ENCODE measurements at places on chromosomes 3 and 15. TPM values are rescaled to one million over a fixed set of nuclear protein-coding genes. Genes with fewer than 3 reads are reported as not detected.

Gene RLBP1
- total RNA-seq, result not detected

Gene GPR27
- 6.7 TPM for total RNA-seq

Gene PLA2G4F
- total RNA-seq, result 0.60 TPM

DNA sequence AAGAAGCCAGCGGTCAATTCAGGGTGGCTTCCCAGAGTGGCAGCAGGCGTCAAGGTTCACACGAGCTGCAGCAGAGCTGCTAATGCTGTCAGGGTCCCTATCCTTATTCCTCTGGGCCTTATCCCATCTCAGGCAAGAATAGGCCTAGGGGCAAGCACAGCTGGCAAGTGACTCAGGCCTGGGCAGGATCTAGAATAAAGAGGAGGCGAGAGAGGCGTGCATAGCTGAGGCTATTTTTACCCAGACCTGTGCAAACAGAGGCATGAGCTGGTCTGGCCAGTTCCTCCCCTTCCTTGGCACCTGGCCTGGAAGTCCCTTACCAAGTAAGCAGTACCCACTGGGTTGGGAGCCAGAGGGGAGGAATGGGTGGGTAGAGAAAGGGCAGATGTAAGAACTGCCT lies 12.2 kb upstream of the VIPR1 start:
- peaks cover 13% of the 10 kb centered on the region for H3K27me3 ChIP-seq
- H3K36me3 ChIP-seq, result no peaks in the 10 kb centered on the region
- no peak overlapping the region for H3K4me3 ChIP-seq
- DNase-seq, result no peak

DNA sequence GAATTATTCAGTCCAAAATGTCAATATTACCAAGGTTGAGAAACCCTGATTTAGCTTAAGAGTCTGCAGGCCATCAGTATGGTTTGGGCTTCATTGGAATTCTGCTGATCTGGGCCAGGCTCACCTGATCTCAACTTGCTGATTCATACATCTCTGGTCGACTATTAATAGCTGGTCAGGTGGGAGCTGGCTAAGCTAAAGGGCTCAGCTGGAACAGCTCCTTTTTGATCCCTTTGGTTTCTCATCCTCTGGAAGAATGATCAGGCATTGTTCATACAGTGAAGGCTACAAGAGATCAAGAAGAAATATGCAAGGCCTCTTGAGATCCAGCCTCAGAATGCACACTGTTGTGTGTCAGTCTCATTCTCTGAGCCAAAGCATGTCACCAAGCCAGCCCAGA lies 123.3 kb upstream of the MME start:
- H3K4me3 ChIP-seq, result no peak overlapping the region
- H3K27ac ChIP-seq, result no peak overlapping the region
- DNase-seq, result no peak

DNA sequence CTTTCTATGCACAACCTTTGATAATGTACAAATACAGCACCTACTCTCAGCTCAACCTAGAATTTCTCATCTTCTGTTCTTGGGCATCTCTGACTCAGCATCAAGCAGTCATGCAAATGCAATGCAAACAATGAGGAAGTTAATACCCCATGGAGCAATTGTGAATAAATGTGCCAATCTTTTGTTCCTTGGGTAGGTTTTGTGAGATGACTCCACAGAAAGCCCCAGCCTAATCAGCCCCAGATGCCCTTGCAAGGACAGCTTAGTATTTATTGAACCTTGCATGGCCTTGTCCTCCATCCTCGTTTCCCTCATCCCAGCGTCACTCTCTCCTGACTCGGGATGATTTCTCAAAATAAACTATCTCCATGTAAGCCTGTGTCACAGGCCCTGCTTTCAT lies 494.7 kb upstream of the NECTIN3 start:
- no peaks in the 10 kb centered on the region for H3K4me1 ChIP-seq
- H3K36me3 ChIP-seq, result no peaks in the 10 kb centered on the region
- H3K27ac ChIP-seq, result no peak overlapping the region
- peaks cover 5% of the 10 kb centered on the region for H3K27me3 ChIP-seq
- no peak for DNase-seq
- H3K4me3 ChIP-seq, result no peak overlapping the region

- DNase-seq, result no peak
- peaks cover 3% of the 10 kb centered on the region for H3K36me3 ChIP-seq
- peaks cover 35% of the 10 kb centered on the region for H3K27me3 ChIP-seq
- no peak overlapping the region for H3K27ac ChIP-seq
Observed at GRCh38 chr15:93070132-93070531, 18.9 kb downstream of the RGMA start.

DNA sequence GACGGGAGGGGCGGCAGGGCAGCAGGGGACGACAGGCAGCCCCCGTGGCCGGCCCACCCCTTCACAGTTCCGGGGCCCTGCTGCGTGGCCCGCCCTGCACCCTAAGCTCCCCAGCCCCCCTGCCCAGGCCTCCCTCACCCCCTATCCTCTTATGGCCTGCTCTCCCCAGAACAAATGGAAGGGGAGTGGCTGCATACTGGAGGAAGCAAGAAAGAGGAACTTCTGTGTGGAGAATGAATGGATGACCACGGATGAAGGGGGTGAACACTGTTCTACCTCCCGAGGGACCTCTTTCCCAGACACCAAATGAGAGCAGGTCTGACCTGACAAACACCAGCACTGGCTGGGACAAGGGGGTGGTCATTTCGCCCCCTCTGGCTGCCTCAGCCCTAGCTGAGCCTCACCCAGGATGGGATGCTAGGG lies 25.0 kb downstream of the SEC61A1 start:
- peaks cover 18% of the 10 kb centered on the region for H3K36me3 ChIP-seq
- no peak overlapping the region for H3K27ac ChIP-seq
- no peak for DNase-seq
- H3K27me3 ChIP-seq, result peaks cover 20% of the 10 kb centered on the region
- peak overlapping the region; percentile 19 for H3K4me3 ChIP-seq

DNA sequence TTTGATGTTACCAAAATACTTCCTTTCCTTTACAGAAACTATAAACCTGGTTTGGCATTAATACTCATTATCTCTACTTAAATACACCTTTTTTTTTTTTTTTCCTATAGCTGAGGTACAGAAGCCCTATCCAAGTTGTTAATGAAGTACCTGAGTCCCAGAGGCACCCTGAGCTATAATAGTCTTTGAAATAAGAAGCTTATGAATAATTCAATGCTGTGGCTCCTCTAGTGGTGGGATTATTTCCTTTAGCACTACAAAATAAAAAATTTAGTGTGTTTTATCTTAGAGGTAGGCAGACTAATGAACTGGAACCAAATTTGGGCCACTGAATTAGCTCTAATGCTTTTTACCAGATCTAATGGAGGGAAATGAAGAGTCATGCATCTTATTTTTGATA lies 611.9 kb downstream of the EDEM1 start:
- no peaks in the 10 kb centered on the region for H3K36me3 ChIP-seq
- no peaks in the 10 kb centered on the region for H3K27me3 ChIP-seq
- no peak overlapping the region for H3K27ac ChIP-seq
- no peaks in the 10 kb centered on the region for H3K4me1 ChIP-seq
- no peak overlapping the region for H3K4me3 ChIP-seq

DNA sequence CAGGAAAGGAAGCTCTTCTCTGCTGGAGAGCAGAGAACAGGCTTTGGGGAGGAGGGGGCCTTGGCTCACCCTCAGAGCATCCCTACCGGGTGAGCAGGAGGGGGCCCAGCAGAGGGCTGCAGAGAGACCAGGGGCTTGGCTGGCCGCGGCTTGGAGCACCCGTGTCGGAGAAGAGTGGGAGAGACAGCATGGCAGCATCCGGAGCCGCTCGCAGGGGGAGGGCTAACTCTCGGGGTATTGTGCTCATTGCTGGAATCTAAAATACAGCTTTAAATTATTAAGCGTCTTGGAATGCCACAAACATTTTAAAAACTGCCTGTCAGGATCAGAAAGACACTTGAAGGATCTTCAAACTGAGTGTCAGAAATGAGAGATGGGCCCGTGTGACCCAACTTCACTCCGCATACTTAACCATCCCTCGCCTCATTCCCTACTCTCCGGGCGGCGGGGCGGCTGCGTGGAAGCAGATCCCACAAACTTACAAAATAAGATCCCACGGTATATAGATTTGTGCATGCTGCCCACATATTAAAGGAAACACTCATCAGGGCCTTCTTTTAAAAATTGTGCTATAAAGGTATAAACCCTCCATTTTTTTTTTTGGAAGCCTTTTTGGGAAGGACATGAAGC lies 53.9 kb downstream of the EIF4E3 start:
- peaks cover 29% of the 10 kb centered on the region for H3K27me3 ChIP-seq
- no peak for DNase-seq
- no peak overlapping the region for H3K4me3 ChIP-seq

DNA sequence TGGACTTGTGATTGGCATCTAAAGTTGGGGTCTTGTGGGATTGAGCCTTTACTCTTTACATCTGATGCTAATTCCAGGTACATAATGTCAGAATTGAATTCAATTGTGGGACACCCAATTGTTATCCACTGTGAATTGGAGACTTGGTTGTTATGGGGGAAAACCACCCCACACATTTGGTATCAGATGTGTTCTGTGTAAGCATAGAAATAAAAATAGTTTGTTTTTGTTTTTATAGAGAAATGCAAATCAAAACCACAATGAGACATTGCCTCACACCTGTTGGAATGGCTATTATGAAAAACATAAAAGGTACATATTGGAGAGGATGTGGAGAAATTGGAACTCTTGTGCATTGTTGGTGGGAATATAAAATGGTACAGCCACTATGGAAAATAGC lies 58.5 kb downstream of the CPA3 start:
- H3K4me1 ChIP-seq, result no peaks in the 10 kb centered on the region
- DNase-seq, result no peak
- H3K27ac ChIP-seq, result no peak overlapping the region
- H3K4me3 ChIP-seq, result no peak overlapping the region
- no peaks in the 10 kb centered on the region for H3K36me3 ChIP-seq

DNA sequence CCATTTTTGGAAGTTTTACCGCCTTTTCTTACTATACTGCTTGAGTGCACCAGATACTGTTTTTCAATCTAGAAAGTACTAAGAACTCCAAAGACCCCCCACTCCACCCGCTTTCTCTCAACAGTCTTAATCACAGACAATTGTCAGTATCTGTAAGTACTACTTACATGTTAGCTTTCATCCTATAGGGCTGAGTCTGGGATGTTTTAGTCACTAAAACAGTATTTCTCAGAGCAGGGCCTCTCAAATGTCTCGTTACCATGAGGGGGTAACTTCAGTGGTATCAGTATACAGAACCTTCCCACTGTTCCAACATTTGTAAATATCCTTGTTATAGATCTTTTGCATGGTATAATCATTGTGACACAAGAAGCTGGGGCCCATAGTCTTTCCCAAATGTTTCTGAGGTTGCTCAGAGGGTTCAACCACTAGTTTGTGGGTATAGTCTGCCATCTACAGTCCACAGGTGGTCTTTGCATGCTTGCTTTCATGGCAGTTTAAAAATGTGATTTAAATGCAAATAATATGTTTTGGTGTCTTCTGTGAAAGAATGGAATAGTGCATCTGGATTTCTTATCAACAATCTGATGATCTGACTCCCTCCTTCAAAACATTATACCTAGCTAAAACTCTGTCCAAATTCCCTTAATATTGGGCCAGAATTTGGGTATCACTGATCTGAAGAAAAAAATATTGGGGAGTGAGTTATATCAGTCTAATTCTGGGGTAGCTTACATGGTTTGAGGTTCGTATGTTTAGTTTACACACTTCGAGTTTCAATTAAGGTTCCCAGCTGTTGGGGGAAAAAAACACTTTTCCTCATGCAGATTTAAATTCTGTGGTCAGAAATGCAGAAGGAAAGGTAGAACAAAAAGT lies 18.0 kb upstream of the DNAJC13 start:
- no peaks in the 10 kb centered on the region for H3K27me3 ChIP-seq
- H3K4me3 ChIP-seq, result no peak overlapping the region
- no peaks in the 10 kb centered on the region for H3K4me1 ChIP-seq

DNA sequence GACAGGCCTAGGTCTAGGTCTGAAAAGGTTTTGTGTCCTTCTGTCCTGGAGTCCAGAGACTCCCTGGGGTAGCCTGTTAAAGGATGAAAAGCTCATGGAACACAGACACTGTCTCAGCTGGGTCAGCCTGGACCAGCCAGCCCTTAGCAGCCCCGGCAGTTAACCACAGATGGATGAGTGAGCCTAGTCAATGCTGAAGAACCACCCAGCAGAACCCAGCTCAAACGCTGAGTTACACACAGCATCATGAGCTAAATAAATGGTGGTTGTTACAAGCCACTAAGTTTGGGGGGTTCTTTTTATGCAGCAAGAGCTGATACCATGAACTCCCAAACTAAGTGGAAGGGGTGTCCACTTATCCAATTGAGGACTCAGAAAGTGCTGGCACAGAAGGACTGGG lies 472.8 kb upstream of the PROK2 start:
- no peak overlapping the region for H3K27ac ChIP-seq
- H3K36me3 ChIP-seq, result no peaks in the 10 kb centered on the region
- H3K4me3 ChIP-seq, result no peak overlapping the region
- peaks cover 9% of the 10 kb centered on the region for H3K4me1 ChIP-seq
- peaks cover 21% of the 10 kb centered on the region for H3K27me3 ChIP-seq
- no peak for DNase-seq
